ENCODE measurements at places on chromosomes 13 and 19.

GRCh38 chr19:17303940-17304267, 679 bp upstream of the ABHD8 start:
- DNase-seq, result no peak

DNA sequence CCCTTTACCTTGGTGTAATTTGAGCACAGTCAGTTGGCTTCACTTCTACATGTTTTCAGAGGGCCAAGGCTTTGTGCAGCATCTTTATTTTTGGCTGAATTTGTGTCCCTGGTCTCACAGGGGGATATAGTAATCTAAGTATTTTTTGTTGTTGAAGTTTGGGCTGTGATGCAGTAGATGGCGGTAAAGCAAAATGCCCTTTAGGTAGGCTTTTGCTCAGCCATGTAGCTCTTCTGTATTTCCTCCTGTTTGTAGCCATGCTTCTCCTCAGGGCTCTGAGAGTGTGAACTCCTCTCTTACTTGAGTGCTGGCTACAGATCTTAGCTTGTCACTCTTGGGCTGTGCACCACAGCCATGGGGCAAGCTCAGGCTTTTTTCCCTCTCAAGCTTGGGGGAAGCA, 328.6 kb downstream of the SLITRK5 start:
- DNase-seq, result no peak

- no peak for DNase-seq
These were observed 76.8 kb downstream of the FREM2 start for GRCh38 chr13:38763446-38764381.

GRCh38 chr19:14081797-14082674, 3.5 kb downstream of the C19orf67 start:
- no peak for DNase-seq

DNA sequence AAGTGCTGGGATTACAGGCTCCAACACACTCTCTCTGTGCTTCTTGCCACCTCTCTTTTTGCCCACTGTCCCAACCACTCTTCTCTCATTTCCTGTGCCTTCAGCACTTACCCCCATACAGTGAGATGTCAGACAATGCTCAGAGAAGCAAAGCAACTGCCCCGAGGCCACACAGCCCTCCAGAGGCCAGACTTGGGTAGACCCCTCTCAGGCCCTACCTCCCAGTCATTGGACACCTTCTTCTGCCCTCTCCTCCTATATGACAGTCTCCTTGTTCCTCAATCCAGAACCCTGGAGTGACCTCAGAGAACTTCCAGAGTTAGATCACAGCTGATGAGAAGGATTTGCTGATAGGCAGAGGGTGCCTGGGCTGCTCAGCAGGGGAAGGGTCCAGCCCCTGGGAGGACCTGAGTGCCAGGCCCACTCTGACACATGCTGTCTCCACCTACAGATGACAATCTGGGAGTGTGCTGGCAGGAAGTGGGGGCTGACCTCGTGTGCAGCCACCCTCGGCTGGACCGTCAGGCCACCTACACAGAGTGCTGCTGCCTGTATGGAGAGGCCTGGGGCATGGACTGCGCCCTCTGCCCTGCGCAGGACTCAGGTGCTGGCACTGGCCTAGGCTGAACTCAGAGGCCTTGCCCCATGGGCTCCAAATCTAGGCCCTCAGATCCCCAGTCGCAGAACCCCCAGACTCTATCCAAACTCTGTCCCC, 24.4 kb downstream of the LTBP4 start:
- DNase-seq, result no peak

DNA sequence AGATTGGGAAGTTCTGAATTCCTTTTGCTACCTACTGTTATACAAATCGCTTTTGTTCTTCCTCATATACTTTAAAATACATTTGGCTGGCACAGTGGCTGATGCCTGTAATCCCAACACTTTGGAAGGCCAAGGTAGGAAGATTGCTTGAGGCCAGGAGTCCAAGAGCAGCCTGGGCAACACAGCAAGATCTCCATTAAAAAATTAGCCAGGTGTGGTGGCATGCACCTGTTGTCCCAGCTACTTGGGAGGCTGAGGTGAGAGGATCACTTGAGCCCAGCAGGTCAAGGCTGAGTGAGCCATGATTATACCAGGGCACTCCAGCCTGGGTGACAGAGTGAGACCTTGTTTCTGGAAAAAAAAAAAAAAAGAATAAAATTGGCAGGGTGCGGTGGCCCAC, 34.4 kb upstream of the CXCL17 start:
- no peak for DNase-seq

GRCh38 chr19:5914946-5915781, 1.1 kb downstream of the CAPS start:
- no peak for DNase-seq

DNA sequence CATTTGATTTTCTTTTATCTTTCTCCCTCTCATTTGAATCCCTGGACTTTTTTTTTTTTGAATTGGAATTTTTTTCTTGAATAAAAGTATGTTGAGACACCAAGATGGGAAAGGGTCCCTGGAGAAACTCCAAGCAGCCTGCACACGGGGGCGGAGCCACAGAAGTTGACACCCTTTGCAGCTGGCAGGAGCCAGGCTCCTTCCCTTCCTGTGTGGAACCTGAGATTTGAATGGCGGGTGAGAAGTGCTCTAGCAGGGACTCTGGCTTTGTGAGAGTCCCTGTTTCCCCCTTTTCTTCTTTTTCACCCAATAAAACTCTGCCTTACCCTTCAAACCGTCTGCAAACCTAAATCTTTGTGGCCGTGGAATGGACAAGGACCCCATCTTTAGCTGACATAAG, 1381.0 kb upstream of the MIR17HG start:
- DNase-seq, result no peak

GRCh38 chr19:51124729-51125128, at the start of gene SIGLEC9:
TSS of gene SIGLEC9 (plus strand) at chr19:51124906. CDS start at chr19:51124975, 69 bp downstream.
- no peak for DNase-seq

DNA sequence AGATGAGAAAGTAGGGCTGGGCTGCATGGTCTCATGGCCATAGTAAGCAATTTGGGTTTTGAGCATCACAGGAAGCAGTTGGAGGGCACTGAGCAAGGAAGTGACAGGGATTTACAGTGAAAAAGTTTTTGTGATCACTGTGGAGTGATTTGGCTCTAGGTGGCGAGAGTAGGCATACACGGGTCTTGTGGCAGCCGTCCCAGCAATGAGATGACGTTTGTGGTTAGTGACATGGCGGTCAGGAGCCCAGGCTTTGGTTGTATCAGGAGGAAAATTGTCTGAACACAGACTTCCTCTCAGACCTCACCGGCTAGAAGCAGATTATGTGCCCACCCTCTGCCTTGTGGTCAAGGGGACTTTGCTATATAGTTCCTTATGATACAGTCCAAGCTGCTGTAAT, 3.3 kb downstream of the ZNF444 start:
- no peak for DNase-seq

GRCh38 chr19:16106121-16106520, 5.6 kb upstream of the RAB8A start:
- DNase-seq, result no peak

DNA sequence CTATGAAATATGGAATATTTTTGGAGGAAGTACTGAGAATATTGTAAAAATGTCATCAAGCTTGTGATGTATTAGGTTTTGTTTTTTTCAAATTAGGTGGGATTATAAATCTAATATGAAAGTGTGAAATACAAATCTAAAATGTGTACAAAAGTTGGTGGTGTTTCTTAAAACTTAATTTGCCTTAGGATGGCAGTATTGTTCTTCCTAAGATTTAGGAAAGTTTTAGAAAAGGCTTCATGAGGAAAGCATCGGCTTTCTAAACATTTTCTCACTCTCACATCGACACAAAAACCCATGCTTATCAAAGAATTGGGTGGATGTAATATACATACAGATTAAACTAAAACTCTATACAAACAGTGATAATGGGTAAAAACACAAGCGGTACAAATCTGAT, 972.0 kb upstream of the PCDH20 start:
- DNase-seq, result no peak

Data from cortex of kidney (tissue), 1 donor.